ENCODE measurements at places on chromosomes 5 and 9.

DNA sequence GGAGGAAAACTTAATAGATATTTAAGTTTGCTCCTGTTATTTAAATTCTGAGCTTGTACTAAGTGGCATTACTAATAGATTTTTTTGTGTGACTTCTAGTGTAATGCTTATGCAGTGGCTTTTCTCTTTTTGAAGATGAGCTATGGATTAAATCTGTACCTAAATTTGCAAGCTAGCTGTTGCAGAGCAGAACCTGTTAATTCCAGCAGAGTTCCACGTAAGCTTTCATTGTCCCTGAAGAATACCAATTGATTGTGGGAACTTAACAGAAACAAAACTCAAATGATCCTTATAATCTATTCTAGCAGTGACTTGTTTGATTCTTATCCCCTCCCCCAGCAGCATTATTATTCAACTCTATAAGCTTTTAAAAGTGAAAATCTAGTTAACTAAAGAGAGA is 51.7 kb downstream of the MAN2A1 start:
- DNase-seq: no peak

- no peak for DNase-seq
Measured at GRCh38 chr5:121171834-121172233, 679.8 kb upstream of the FTMT start.

DNA sequence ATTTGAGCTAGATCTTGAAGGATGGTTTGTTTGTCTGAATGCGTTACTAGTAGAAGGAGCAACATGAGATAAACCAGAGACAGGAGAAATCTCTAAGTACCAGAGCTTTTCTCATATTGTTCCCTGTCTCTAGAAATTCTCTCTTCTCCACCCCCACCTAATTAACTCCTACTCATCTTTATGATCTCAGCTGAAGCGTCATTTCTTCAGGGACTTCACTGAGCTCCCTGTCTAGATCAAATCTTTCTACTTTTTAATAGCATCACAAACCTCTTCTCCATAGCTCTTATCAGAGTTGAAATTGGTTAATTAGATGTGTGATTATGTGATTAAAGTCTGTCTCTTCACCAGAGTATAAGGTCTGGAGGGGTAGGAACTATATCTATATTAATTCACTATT is 226.2 kb downstream of the PAPPA start:
- no peak for DNase-seq

DNA sequence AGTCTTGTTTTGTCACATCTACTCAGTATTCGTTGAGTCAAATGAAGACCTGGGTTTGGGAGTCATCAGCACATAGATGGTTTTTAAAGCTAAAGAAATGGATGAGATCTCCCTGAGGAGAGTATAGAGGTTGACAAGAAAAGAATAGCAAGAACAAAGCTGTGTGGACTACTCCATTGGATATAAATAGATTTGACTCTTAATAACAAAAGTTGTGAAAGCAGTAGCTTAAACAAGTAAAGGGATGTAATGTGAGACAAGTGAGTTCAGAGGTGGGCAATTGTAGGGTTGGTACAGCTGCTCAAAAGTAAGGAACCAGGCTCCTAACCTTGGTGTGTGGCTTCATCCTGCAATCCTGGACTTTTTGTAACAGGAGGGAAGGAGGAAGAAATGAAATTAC is 49.3 kb downstream of the CSNK1G3 start:
- no peak for DNase-seq

DNA sequence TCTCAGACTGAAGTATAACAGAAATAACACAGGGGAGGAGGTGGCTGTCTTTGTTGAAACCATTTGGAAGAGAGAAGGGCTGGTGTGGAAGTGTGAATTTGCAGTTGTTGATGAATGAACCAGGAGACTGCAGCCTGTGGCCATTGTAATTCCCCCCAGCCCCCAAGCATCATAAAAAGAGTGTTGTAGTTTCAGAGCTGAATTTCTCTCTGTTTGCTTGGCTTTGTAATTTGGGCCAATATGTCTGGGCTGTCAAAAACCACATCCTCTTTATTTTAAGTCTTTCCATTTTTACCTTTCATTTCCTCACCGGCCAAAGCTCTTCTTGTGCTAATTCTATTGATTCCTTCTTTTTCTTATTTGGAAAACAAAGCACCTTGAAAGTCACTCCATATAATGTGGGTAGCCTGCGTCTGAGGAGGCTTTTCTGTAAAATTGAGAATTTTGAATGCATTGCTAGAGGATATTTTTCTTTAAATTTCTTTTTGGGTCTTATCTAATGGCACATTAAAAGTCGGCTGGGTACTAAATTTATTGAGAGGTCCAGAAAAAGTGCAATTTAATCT is 383.3 kb downstream of the OSTF1 start:
- DNase-seq: no peak

All from GM03348 (cell line).